AG09319 (cell line): ENCODE measurements at places on chromosomes 12 and 14.

GRCh38 chr12:125399489-125399888, 334.3 kb downstream of the AACS start:
- no peak for DNase-seq

GRCh38 chr12:115672086-115672485, 605.4 kb downstream of the MED13L start:
- no peak for DNase-seq

DNA sequence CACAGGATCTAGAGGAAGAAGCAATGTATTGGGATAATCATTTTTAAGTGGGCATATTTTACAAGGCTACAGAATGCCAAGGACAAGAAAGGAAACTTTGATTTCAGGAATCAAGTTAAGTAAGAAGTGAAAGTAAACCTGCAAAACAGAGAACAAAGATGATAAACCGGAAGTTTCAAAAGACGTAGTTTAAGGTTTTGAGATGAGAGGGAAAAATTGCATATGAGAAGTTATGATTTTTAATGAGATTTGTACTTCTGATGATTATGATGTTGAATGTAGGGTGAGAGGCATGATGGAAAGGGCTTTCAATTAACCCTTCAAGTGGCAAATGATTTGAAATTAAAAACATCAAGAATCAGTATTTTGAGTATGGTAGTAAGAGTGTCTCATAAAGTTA, 134.9 kb downstream of the CAPZA3 start:
- DNase-seq = no peak

- no peak for DNase-seq
These were observed 18.9 kb downstream of the RFC5 start for GRCh38 chr12:118035190-118036041.

- DNase-seq = no peak
These were observed 95.5 kb upstream of the RPL10L start for GRCh38 chr14:46747001-46747652.

DNA sequence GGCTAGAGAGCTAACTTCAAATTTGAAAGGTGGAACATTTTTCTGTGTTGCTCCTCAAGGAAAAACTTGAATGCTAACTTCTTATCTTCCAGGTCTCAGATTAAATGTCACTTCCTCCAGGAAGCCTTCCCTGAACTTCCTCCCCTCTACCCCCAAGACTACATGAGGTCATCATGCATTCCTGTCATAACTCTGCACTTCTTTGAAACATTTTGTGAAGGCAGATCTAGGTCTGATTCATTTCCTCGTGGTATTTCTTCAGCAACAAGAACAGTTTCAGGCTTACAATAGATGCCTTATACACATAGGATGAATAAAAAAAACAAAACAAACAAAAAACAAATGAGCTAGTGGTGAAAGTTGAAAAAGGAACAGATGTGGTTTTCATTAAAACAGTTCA, 97.1 kb upstream of the SRRM4 start:
- DNase-seq = no peak

DNA sequence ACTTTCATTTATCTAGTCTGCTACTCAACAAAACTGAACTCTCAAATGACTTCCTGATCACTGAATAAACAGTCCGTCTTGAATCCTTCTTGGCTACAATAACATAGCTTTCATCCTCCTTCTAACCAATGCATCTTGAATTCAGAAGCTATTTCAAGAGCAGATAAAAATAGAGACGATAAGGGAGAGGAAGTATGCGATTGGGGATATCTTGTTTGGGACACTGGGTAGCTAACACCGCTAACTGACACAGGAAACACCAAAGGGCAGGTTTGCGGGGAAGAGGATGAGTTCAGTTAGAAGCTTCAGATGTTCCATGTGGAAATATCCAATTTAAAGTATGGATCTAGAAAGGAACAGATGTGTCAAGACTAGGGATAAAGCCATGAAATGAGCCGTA, 102.5 kb downstream of the SLC41A2 start:
- DNase-seq = no peak

- no peak for DNase-seq
These were observed 30.7 kb downstream of the ISCA2 start for GRCh38 chr14:74524076-74524811.

DNA sequence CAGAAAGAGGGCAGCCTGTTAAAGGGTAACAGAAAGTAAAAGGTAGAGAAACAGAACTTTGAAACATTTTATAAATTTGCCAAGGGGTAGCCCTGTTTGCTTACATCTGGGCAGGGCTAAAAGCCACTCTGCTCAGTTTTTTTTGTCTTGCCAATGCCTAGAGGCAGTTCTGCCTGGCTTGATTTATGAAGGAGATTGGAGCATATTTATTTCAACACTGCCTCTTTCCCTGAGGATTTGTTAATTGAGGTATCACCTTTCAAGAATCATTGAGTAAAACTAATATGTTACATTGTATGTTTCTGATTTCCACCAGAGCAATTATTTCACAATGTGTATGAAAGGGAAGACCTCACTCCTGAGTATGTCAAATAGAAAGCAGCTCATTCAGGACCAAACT, 160.8 kb downstream of the GXYLT1 start:
- no peak for DNase-seq

GRCh38 chr12:6200256-6201212, at the start of gene CD9:
Gene CD9 (plus strand): TSS chr12:6200400. CDS start chr12:6200500, 100 bp downstream.
- DNase-seq = no peak

DNA sequence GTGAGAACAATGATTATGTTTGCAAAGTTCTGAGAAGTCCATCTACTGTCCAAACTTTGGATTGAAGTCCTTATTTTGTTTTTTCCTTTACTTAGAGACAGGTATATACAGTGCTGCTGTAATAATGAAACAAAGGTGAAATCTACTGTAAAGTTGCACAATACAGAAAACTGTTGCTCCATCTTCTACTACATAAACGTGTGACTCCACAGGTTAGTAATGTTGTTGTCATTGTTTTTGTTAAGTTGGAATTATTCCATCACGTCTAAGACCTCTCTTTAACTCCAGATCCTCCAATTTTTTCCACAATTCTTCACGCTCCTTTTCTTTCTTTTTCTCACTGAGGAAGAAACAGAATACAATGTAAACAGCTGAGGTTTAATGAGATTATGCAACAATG, 57.0 kb upstream of the GPHB5 start:
- DNase-seq = no peak

- no peak for DNase-seq
These were observed 5.0 kb upstream of the CCND2 start for GRCh38 chr12:4268329-4269181.

DNA sequence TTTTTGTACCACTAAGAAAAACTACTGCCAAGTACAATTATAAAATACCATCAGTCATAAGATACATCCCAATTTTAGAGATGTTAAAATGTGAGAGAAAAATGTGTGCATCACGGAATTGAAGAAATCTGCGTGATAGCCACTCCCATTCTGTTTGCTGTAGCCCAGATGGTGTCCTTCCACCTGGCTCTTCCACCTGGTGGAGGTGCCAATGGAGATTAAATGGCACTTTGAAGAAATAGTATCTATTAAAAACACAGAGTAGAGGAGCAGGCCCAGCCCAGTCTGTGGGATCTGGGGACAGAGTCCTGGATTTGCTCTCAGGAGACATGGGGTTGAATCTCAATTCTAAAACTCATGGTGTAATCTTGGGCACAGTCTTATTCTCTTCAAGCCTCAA, 35.5 kb downstream of the TSPAN11 start:
- no peak for DNase-seq

- no peak for DNase-seq
These were observed 16.9 kb downstream of the OR6S1 start for GRCh38 chr14:20624495-20625070.

- no peak for DNase-seq
These were observed 16.2 kb downstream of the PXN start for GRCh38 chr12:120249266-120249874.

DNA sequence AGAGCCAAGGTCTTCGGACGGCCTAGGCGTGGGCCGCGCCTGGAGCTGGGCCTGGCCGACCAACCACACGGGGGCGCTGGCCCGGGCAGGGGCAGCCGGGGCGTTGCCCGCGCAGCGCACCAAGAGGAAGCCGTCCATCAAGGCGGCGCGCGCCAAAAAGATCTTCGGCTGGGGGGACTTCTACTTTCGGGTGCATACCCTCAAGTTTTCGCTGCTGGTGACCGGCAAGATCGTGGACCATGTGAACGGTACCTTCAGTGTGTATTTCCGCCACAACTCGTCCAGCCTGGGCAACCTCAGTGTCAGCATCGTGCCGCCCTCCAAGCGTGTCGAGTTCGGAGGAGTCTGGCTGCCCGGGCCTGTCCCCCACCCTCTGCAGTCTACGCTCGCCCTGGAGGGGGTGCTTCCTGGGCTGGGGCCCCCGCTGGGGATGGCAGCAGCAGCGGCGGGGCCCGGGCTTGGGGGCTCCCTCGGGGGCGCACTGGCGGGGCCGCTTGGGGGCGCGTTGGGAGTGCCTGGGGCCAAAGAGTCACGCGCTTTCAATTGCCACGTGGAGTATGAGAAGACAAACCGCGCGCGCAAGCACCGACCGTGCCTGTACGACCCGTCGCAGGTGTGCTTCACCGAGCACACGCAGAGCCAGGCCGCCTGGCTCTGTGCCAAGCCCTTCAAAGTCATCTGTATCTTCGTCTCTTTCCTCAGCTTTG, 4.4 kb upstream of the SHMT2 start:
- no peak for DNase-seq

GRCh38 chr12:70321191-70321590, 44.9 kb upstream of the KCNMB4 start:
- no peak for DNase-seq

DNA sequence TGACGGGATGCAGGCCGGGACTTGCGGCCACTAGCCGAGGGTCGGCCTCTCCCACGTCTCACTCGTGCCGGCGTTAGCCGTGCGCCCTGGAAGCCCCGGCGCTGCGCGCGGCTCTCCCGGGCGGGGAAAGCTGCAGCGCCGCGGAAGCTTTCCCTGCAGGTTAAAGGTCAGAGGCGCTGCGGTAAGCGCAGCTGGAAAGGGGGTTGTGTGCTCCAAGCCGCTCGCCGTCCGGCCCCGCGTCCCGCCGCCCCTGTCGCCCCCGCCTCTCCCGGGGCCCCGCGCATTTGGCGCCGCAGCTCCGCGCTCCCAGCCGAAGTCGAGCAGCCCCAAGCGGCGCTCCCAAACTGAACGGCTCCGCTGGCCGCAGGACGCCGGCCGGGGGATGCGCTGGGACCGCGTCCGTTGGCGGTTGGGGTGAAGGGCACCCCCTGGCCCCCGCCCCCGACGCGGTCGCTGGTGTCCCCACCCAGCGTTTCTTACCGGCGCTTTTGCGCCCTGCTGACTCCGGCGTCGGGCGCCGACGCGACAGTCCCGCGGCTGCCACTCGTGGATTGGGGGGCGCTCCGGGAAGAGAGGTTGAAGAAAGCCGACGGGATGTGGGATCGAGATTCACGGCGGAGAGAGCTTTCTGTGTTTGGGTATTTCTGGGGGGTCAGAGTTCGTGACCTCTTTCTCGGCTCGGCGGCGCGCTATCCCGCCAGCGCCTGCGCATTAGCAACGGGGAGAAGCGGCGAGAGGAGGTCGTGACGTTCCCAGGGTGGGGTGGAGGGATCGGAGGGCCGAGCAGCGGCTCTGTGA, at the start of gene NR2C1:
TSS of gene NR2C1 (minus strand) at position 719 of the 798 bp plus-strand sequence. CDS start 6,234 bp downstream, outside the sequence.
- peak; percentile 83 for DNase-seq

GRCh38 chr14:89089330-89089729, 264.9 kb downstream of the TTC8 start:
- no peak for DNase-seq

- DNase-seq = no peak
These were observed 285.2 kb upstream of the SYT10 start for GRCh38 chr12:33724867-33725266.

DNA sequence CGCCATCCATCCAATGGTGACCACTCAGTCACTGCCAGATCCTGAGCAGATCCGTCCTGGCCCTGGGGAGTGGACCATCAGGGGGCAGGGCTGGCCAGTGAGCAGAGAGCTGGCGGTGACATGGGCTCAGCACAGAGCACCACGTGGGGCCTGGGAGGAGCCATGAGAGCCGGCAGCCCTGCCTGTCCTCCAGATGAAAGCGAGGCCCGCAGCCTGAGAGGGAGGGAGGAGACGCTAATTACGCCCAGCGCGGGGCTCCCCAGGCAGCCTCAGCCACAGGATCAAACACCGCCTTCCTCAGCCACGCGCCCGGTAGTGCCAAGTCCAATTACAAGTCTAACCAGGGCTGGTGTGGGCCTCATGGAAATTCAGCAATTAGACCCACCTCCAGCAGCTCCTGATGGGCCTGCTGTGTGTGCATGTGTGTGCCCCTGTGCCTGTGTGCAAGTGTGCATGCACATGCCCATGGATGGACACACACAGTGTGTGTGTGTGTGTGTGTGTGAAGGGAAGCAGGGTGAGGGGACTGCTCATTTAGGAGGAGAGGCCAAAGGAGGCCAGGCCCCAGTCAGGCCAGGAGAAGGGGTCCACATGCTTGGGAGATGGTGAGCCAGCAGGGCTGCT, 68.0 kb downstream of the KIF26A start:
- no peak for DNase-seq

DNA sequence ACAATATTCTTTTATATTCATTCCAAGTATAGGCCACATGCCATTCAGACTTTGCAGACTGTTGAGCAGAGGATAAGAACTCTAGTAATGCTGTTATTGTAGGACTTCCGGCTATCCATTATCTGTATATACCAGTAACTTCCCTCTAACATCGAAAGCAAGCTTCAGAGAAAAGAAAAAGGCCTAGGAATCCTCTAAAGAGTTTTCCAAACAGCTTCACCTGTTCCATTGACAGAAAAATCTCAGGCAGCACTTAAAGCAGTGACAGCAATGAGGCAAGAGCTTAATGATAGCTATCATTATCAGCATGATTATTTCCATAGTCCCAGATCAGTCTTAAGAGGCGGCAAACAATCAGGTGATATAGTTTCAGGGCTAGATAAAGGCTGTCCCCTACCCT, 1.8 kb downstream of the CPNE8 start:
- DNase-seq = no peak

DNA sequence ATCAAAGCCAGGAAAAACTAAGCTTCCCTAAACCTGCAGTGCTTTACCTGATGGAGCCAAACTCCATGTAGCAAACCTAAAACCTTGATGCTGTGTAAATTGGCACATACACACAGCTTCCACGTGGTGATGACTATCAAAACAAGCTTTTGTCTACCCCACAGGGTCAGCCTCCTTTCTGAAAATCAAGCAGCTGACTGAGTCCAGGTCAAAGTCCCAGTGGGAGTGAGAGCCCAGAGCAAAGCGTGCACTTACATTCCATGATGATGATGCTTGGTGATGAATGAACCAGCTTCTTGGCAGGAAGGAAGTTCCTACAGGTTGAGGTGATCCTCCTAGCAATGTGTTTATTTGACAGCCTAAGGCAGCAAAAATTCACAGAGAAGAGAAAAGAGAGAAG, 630.0 kb upstream of the TBX3 start:
- no peak for DNase-seq

GRCh38 chr14:50944647-50945413, 547 bp upstream of the PYGL start:
- DNase-seq = no peak
